ENCODE measurements at places on chromosomes 3 and 15.

DNA sequence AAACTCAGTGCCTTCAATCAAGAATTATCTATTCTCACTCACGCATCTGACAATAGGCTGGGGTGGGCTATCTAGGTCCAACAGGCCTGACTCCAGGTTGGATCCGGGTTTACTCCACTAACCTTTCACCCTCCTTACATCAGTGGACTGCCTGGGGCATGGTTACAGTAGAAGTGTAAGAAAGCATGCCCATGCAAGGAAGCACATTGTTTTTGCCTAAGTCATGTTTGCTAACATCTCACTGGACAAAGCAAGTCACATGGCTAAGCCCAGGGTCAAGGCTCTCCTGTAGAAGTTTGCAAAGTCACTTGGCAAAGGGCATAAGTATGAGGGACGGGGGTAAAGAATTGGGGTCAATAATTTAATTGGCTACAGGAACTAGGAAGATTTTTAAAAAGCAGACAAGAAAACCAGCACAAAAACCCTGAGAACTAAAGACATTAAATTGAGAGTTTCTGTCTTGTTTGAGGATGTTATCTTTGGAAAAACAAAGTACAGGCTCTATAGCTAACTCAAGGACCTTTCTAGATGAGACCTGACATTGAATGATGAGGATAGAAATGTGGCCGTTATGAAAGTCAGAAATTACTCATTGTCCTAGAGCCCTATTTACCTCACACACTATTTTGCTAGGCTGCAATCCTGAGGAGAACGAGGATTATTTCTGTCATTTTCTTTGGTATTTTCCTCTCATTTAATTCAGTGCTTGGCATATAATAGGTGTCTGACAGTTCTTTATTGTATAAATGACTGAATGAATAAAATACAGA is 214.2 kb downstream of the IL20RB start:
- DNase-seq, result no peak

DNA sequence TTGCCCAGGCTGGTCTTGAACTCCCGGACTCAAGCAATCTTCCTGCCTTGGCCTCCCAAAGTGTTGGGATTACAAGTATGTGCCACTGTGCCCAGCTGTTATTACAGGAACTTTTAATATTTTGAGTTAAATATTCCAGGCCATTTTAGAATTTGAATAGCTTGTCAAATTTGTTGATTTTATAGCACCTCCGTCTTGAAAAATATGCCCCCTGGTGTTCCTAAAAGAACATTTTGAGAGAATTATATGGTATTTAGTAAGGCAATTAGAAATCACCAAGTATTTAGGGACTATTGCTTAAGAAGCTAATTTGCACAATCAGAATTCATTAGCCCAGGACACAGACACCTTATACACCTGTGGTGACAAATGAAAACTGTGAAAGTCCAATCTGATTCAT is 23.7 kb downstream of the PDE8A start:
- DNase-seq, result no peak

- DNase-seq, result no peak
Measured at GRCh38 chr3:126153695-126154360, 26.6 kb downstream of the ALDH1L1 start.

DNA sequence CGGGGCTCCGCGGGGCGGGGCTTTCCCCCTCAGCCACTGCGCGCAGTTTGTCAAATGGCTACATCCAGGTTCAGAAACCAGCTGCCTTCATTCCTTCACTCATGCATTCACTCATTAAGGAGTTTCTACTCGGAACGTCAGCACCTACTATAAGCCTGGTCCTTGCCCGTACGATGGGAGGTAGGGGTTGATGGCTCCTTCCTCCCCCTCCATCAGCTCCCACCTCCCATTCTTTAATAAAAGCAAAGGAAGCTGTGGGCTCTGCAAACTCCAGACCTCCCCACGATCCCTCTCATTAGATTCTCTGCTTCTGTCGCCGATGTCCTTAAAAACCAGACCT is 267 bp upstream of the CFAP92 start:
- DNase-seq, result no peak

DNA sequence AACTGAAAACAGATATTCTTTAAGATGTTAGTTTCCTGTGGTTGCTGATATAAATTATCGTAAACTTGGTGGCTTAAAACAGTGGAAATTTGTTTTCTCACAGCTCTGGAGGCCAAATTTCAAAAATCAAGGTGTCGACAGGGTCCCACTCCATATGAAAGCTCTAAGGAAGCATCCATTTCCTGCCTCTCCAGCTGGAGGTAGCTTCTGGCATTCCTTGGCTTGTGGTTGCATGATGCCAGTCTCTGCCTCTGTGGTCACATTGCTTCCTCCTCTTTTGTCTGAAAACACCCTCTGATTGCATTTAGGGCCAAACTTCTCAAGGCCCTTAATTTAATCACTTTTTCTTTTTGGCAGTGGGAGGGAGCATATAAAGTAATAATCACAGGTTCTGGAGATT is 96.8 kb downstream of the PPM1L start:
- no peak for DNase-seq

DNA sequence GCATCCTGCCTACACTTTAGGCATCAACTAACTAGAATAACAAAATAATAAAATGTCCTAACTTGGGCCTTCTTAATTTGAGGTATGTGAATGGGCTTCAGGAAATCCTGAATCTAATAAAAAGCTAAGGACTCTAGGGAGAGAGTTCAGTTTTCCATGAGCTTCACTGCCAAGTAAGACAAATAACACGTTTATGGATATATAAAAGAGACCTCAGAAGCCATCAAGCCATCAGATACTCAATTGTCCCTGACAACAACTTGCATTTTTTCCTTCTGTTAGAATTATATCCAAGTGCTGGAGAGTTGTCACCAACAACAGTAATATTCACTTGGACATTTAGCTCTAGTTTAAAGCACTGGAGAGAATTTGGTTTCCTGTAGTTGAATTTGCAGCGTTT is 102.4 kb upstream of the IGSF10 start:
- no peak for DNase-seq

GRCh38 chr3:15629860-15630597 is 28.5 kb downstream of the BTD start:
- DNase-seq, result no peak

- DNase-seq, result no peak
Measured at GRCh38 chr3:132062535-132062934, 27.7 kb upstream of the CPNE4 start.

All from NCI-H1105 (cell line).